ENCODE measurements at places on chromosomes 1 and 21. TPM values are rescaled to one million over a fixed set of nuclear protein-coding genes. Genes with fewer than 3 reads are reported as not detected.

CLCA4 gene
- not detected for total RNA-seq

DNA sequence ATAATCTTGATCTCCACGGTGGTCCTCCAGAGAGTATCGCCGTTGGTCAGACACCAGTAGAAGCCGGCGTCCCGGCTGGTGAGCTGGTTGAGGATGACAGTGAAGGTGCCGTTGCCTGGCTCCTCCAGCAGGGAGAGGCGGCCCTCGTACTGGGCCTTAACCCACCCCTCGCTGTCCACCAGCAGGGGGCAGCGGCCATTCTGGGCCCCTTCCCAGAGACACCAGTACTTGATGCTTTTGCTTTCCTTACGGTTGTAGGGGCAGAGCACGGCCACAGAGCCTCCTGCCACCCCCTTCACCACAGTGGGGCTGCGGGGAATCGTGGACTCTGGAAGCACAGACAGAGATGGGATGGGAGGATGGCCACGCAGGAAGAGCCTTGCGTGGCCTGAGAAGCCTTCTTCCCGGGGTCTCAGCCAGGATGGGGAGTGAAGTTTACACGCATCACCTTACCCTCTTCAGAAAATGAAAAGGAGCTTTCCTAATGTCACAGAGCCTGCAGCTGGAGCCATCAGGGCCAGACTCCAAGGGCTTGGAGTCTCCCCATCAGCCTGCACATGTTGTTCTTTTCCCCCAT is 10.7 kb downstream of the PIGR start:
- DNase-seq = peak; percentile 58

SPRR2E gene
- not detected for total RNA-seq

GRCh38 chr1:180623579-180624347 is 8.1 kb upstream of the XPR1 start:
- DNase-seq = no peak

ZNF648 gene
- total RNA-seq = not detected
